Epithelial cell of proximal tubule (primary cell): ENCODE measurements at places on chromosomes 3 and 15.

DNA sequence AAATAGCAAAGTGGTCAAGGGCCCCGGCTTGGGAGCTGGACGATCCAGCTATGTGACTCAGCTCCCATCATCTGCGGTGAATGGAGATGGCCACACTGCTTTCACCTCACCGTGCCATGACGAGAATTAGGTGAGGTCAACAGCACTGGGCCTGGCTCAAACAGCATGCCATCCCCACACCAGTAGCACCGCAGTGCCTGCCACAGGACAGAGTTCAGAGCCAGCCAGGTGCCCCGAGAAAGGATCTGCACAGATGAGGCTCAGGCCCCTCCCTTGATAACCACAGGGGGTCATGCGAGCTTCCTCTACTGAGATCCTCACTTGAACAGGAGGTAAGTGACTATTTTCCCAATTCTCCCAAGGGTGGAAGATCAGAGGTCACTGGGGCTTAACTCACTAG, 29.4 kb downstream of the ZXDC start:
- no peak for DNase-seq

GRCh38 chr3:153289334-153289808, 127.3 kb downstream of the RAP2B start:
- no peak for DNase-seq

- no peak for DNase-seq
These were observed 34.6 kb downstream of the BTD start for GRCh38 chr3:15636028-15636709.

- no peak for DNase-seq
These were observed 345.0 kb upstream of the NR2E3 start for GRCh38 chr15:71465131-71465955.

DNA sequence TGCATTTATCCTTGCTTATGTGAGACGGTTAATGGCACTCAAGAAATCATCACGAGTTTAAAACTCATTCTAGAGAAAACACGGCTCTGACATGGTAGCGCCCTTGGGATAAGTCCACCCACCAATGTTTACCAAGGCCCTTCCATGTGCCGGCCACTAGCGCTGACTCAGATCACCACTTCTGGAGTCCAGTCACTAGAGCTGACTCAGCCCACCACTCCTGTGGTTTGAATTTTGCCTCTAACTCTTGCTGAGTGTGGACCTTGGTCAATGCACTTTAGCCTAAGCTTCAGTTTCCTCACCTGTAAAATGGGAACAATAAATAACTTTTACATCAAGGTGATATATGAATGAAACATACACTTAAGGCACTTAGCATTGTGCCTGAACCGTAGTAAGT, 358.4 kb upstream of the PROK2 start:
- no peak for DNase-seq

GRCh38 chr15:88982304-88982945, 69.2 kb upstream of the MFGE8 start:
- DNase-seq: peak; percentile 20

DNA sequence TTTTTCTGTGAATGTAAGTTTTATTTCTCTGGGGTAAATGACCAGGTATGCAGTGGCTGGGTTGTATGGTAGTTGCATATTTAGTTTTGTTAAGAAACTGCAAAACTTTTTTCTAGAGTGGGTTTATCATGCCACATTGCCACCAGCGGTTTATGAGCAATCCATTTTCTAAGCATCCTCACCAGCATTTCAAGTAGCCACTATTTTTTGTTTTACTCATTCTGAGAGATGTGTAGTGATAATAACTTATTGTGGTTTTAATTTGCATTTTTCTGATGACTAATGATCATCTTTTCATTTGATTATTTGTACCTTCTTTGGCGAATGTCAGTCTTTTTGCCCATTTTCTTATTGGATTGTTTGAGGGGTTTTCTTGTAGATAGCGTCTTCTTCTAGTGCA, 56.2 kb downstream of the SPRED1 start:
- DNase-seq: no peak

DNA sequence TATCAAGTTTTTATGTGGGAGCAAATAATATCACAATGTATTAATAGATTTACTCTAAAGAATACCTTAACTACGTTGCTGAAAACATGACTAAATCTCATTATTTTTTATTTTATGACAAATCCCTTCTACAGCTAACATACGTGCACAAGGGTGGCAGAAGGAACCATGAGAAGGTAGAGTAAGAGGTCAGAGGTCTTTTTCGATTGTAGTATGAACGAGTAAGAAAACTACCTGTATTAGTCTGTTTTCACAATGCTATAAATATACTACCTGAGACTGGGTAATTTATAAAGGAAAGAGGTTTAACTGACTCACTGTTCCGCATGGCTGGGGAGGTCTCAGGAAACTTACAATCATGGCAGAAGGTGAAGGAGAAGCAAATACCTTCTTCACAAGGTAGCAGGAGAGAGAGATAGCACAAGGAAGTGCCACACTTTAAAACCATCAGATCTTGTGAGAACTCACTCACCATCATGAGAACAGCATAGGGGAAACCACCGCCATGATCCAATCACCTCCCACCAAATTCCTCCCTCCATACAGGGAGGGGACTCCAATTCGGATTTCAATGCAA, 95.3 kb downstream of the SUCLG2 start:
- DNase-seq: no peak

GRCh38 chr3:170062769-170063168, 25.0 kb downstream of the GPR160 start:
- DNase-seq: no peak

DNA sequence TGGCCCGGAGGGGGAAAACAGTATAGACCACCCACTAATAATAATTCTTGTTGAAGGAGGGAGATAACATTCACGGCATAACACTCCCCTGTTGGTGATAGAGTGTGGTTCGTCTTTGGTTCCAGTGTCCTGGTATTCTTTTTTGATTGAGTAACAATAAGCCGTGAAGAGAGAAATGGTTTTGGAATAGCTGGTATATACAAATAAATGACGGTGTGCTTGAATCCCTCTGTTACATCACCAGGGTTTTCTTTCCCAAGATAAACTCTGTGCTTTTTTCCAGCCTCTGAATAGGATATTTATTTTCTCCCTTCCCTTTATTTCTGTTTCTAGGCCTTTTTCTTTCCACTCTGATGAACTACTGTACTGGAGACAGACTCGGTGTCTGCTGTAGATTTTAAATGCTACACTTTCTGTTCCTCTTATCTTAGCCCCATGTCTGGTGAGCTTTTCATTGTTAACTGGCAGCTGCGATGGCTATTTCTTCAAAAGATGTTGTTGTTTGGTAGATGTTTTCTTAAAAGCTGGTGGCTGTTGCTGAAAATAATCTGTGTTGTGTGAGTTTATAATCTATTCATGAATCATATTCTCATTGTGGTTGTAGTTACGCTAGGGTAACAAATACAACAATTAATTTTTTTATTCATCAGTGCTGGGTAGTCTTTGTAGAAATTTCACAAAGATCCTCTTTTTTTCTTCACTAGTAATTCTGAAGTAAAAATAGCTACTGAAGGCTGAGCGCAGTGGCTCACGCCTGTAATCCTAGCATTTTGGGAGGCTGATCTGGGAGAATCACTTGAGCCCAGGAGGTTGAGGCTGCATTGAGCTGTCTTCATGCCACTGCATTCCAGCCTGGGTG, 15.5 kb upstream of the SCAANT1 start:
- DNase-seq: no peak

GRCh38 chr3:194079702-194080172, 56.2 kb upstream of the HES1 start:
- no peak for DNase-seq

GRCh38 chr3:112319516-112320276, 13.3 kb upstream of the CD200 start:
- no peak for DNase-seq

- no peak for DNase-seq
These were observed 40.6 kb downstream of the CHDH start for GRCh38 chr3:53805463-53806159.

DNA sequence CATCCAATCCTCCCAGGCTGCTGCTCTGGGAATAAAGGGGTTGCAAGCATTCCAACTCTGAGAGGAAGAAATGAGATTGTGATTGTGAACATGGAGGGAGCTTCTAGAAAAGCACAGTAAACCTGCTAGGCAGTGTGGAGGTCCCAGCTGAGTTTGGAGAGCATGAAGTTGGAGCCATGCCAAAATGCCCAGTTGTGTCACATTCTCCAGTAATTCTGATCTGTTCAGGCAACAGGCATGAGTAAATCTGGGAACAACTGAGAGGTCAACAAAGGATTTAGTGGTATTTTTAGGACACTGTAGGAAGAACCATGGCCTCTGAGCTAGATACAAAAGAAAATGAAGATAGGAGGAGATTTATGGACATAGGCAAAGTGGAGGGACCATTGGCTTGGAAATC, 74.7 kb downstream of the CYP19A1 start:
- DNase-seq: no peak

- no peak for DNase-seq
These were observed 22.0 kb downstream of the TRPM1 start for GRCh38 chr15:31079519-31079918.

DNA sequence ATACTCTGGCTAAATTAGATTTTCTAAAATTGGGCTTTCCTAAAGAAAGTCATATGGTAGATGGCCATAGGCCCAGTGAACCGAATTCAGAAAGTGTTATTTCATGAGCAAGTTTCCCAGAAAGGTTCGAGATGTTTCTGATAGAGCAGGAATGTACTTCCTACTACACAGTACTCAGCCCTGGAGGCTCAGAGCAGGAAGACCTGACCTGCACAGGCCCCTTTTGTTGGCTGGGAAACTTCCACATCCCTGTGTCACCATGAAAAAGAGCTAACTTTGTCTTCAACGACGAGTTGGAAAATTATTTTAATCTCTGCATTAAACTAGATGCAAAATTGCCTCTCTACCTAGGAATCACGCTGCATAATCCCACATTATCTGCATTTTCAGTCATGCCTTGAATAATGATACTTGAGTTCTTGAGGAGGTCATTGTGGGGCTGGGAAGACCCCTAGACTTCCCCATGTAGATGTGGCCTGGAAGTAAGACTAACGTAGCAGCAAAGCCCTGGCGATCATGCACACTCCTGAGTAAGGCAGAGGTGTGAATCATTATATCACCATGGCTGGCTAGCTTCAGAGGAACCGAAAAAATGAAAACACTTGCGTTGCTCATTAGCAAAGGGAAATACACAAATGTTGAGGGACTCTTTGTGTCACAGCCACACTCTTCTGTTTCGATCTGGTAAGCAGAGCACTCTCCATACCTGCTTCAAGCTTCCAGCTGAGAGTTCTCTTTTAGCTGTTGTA, 47.1 kb downstream of the CMTM7 start:
- no peak for DNase-seq

DNA sequence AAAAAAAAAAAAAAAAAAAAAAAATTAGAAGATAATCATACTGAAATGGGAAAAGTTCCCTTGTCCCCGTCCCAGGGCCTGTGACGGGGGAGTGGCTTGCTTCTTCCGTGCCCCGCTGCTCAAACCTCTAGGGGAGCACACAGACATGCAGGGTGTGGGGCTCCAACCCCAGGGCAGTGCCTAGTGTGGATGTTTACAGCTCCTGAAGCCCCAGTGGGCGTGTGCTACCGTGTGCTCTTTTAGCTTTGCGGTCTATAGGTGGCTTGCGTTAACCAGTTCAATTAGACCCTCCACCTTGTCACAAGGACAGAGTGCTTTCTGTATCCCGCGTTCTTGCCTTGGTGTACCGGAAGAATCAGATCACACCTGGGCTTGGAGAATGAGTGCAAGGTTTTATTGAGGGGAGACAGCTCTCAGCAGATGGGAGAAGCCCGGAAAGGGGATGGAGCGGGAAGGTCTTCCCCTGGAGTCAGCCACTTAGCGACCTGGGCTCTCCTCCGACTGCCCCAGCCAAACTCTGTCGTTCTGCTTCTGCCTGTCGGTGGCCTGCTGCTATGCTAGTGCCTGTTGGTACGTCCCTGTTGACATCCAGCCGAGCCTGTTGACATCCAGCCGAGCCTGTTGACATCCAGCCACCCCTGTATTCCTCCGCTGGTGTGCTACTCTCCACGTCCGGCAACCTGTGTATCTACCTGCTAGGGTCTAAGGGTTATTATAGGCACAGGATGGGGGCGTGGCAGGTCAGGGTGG, 569.8 kb downstream of the VGLL3 start:
- no peak for DNase-seq

GRCh38 chr3:45992821-45993221, 2.8 kb downstream of the FYCO1 start:
- DNase-seq: no peak

GRCh38 chr3:13896473-13897154, 16.7 kb upstream of the WNT7A start:
- peak; percentile 10 for DNase-seq

DNA sequence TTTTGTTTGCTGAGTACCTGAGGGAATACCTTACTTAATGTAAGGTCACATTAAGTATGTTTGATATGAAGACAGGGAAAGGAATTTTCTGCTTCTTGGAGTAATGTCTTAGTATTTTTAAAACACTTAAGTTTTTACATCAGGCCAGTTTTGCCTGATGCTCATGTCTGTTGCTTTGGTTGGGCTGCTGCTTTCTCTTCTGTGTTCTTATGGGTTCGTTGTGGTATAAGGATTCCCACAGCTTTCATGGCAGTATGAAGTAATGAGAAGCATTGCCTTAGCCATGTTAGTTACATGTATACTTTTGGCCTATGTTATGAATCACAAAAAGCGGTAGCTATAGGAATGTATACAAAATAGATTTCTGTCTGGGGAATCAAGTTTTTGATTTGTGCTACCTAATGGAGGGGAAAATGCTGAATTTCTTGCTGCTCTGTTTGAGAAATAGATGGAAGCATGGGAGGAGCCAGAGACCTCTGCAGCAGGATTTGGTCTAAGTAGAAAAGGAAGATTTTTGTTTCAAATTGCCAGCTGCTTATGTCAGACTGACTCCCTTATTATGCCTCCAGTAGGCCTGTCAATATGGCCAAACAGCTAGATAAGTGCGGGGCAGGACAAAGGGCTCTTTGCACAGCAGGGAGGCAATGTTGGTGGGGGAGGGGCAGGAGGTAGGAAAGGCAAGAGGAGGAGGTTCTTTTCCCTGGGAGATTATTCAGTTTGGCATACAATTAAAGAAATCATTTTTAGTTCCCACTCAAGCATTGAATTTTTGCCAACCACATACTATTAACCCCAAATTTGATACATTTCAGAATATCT, 5.2 kb downstream of the SETD5 start:
- no peak for DNase-seq
